ENCODE measurements at places on chromosomes 5 and 9. TPM values are rescaled to one million over a fixed set of nuclear protein-coding genes. Genes with fewer than 3 reads are reported as not detected.

Gene SLC4A9
- not detected for total RNA-seq

Gene C5orf22
- total RNA-seq = 17.1 TPM

Gene SLC45A2
- total RNA-seq = not detected

Gene ENTPD2
- total RNA-seq = not detected

Gene MEIKIN
- total RNA-seq = 2.7 TPM

Measured in naive thymus-derived CD8-positive, alpha-beta T cell (primary cell).